ENCODE measurements at places on chromosomes 5 and 9.

DNA sequence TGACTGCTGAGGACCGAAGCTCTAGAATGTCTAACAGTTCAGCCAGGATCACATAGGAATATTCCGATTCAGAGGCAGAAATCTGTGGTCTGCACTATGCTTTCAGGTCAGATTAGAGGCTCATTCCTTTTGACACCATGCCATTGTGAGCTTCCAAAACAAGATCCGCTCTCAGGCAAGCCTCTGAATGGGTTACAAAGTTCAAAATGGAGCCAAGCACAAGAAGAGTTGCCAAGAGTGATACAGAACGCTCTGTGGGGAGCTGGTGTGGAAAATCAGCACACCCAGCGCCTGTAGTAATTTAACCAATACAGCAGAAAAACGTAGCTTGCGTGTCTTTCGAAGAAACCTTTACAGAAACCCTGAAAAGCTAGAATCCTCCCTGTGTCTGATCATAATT, 33.3 kb upstream of the FAT2 start:
- DNase-seq = no peak

- no peak for DNase-seq
These were observed 12.5 kb downstream of the GLIS3 start for GRCh38 chr9:4287386-4287785.

GRCh38 chr9:94657021-94657725, 17.9 kb upstream of the FBP1 start:
- DNase-seq = no peak

DNA sequence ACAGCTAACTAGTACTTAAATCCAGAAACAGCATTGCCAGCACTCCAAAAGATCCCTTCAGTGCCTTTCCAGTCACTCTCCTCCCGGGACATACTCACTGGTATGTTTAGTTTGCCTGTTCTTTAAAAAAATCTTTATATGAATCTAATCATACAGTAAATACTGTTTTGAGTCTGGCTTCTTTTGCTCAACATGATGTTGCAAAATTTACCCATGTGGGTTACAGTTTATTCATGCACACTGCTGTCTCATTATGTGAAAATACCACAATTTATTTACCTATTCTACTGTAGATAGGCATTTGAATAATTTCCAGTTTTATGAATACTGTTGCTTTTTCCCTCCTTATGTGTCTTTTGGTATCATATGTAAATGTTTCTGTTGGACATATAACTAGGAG, 13.5 kb downstream of the NDFIP1 start:
- DNase-seq = no peak

- DNase-seq = no peak
These were observed 165.3 kb upstream of the GAS1 start for GRCh38 chr9:87112656-87113055.

GRCh38 chr9:34629491-34629808, 584 bp upstream of the ARID3C start:
- no peak for DNase-seq

GRCh38 chr5:32223972-32224609, 50.0 kb upstream of the GOLPH3 start:
- DNase-seq = no peak

DNA sequence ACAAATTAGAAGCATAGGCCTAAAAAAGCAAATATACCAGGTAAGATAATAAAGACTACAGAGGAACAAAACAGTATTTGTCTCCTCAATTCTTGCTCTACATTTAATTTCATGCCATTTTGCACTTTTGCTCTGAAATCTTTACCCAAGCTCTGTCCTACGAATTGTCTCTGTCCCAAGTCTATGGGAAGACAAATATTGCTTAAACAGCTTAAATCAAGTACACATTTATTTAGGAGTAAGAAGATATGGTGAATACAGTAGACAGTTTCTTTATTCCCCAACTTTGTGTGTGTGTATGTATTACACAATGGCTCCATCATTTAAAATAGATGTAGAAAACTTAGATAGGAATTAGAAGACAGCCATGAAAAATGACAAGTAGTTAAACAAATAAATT, 163.5 kb upstream of the POU5F2 start:
- DNase-seq = no peak

- DNase-seq = peak; percentile 21
These were observed 48.8 kb downstream of the FANCC start for GRCh38 chr9:95268681-95269080.

DNA sequence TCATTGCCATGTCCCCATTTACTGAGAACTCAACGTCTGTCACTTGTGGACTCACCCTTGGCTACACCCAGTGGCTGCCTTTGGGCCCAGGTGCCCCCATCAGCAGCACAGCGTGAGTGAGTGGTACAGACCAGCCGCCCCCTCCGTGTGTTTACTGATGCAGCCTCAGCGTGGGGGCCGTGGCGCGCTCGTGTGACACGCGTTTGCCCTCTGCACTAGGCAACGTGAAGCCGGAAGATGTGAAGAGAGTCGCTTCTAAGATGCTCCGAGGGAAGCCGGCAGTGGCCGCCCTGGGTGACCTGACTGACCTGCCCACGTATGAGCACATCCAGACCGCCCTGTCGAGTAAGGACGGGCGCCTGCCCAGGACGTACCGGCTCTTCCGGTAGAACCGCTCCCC, 12.4 kb downstream of the PMPCA start:
- no peak for DNase-seq

- DNase-seq = peak; percentile 53
These were observed 198.7 kb upstream of the C9orf72 start for GRCh38 chr9:27771803-27772545.

DNA sequence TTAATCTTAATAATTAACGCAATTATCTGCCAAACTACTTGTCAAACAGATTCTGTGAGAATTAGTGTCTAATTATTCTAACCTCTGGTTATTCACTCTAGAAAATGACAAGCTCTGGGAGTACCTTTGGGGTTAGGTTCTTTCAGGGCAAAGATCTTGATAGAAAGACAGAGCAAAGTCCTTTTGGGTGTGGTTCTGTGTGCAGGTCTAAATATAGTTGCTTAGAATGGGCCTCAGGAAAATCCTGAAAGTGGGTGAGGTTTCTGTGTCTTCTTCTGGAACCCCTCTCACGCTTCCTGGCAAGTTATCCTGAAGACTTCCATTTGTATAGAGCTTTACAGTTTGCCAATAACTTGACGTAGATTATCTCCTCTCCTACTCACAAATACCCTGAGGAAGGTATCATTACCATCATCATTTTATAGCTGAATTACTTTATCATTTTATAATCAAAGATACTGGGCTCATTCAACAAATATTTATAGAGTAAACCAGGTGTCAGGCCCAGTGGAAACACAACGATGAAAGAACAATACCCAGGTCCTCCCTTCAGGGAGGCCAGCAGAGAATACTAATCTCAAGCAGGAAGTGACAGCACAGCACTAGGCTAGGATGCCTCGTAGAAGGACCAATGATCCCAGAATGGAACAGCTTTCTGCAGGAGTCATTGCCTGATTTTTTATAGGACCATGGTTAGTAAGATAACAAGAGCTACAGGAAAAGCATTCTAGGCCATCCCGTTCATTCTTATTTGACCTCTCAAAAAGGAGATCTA, 27.6 kb upstream of the LHFPL2 start:
- DNase-seq = no peak

- DNase-seq = no peak
These were observed at the start of gene ERBIN for GRCh38 chr5:65926276-65926783. Gene ERBIN (plus strand): TSS chr5:65926575. CDS start chr5:65992719, 66,144 bp downstream.

- no peak for DNase-seq
These were observed 41.3 kb downstream of the CAVIN4 start for GRCh38 chr9:100619194-100619593.

- DNase-seq = no peak
These were observed 234.2 kb downstream of the MCTP1 start for GRCh38 chr5:95050708-95051107.

DNA sequence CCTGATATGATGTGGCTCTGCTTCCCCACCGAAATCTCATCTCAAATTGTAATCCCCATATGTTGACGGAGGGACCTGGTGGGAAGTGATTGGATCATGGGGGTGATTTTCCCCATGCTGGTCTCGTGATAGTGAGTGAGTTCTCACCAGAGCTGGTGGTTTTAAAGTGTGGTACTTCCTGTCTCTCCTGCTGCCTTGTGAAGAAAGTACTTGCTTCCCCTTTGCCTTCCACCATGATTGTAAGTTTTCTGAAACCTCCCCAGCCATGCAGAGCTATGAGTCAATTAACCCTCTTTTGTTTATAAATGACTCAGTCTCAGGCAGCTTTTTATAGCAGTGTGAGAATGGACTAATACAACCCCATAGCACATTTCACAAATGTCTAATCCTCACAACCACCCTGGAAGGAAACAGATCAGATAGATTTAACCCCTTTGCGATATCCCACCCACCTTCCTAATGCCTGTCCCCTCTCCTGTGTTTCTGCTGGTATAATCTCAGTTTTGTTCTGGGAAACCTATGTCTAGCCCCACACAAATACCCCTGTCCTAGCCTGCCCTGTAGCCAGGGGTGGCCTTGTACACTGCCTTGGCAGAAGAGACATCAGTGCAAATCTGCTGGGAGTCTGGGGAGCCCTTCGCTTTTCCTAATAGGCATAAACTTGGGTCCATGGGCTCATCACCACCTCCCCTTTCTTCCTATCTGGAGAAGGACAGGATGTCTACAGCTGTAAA, 157.0 kb upstream of the RAI14 start:
- no peak for DNase-seq

DNA sequence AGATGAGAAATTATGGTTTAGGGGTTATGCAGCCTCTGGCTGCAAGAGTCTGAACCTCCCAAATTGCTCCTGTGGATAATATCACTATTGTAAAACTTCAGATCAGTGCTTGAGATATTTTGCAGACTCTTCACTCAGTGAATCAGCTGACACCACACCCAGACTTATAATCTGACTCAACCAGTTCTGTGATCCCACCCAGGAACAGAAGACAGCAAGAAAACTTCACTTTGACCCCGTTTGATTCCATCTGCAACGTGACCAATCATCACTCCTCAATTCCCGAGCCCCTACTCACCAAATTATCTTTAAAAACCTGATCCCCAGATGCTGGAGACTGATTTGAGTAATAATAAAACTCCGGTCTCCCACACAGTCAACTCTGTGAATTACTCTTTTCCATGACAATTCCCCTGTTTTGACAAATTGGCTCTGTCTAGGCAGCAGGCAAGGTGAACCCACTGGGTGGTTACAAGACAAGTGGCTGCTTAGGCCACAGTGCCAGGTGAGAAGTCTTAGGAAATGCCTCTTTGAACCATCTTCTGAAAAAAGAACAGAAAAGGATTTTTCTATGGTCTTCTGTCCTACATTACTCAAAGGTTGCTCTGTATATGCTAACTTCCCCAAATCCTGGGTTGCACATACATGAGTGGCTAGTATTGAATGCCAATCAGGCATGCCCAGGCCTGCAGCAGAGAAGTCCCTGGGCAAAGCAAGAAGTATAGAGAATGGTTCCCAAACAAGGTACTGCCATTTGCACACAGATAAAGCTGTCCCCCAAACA, 588.0 kb downstream of the PRELID2 start:
- DNase-seq = no peak

DNA sequence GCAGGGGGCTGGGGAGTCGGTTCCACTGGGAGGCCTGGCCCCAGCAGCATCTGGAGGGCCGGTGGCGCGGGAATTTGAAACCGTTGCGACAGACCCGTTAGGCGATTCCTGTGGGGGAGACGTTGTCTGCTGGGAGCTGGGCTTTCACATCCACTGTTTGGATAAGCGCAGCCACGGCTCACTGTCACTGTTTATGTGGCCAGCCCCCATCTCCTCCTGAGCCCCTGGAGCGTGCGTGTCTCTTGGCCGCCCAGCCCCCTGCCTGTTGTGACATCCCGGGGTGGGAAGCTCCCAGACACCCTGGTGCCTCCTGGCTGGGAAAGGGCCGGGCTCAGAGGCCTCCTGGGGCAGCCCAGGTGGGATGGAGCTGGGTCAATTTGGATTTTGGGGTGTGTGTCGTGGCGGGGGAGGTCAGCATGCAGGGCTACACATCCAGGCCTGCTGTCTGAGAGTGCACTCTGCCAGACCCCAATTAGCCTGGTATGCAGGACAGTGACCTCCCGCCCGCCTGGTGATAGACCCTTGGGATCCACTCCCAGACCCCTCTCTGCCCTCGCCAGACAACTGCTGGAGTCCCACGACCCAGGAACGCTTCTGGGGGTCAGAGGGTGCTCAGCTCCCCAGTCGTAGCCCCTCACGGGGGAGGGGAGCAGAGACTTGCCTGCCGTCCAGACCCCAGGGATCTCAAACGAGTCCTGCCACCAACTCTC, 62.0 kb upstream of the RNU6ATAC start:
- no peak for DNase-seq

- DNase-seq = no peak
These were observed 221.4 kb downstream of the NR3C1 start for GRCh38 chr5:143182106-143182505.

- no peak for DNase-seq
These were observed 303.7 kb downstream of the CCDC171 start for GRCh38 chr9:15856591-15856990.

- no peak for DNase-seq
These were observed 21.1 kb downstream of the ORM2 start for GRCh38 chr9:114350636-114351401.

DNA sequence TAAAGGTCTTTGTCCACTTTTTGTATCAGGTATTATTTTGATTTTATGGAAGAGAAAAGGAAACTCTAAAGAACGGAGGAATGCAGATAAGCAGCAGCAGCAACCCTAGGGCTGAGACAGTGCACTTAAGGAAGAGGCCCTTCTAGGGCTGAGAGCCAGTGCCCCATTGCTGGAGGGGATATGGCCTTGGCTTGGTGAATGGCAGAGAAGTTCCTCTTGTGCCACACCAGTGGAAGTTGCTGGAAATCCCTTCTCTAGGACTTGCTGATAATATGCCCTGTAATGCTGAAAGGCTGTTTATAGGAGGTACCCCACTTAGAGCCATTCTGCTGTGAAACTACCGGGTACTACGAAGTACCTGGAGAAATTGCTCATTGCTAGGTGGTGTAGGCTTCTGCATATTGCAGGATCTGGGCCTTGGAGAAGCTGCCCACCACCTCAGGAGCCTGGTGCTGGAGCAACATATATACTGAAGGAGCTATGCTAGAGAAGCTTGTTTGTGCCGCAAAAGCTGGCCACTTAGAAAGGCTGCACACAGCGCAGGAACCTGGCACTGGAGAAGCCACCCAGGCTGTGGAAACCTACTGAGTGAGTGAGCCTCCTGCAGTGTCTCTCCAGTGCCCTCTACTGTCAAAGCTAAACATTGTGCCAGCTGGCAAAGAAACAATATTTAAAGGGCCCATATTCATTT, 9.6 kb upstream of the UBTD2 start:
- peak; percentile 31 for DNase-seq

DNA sequence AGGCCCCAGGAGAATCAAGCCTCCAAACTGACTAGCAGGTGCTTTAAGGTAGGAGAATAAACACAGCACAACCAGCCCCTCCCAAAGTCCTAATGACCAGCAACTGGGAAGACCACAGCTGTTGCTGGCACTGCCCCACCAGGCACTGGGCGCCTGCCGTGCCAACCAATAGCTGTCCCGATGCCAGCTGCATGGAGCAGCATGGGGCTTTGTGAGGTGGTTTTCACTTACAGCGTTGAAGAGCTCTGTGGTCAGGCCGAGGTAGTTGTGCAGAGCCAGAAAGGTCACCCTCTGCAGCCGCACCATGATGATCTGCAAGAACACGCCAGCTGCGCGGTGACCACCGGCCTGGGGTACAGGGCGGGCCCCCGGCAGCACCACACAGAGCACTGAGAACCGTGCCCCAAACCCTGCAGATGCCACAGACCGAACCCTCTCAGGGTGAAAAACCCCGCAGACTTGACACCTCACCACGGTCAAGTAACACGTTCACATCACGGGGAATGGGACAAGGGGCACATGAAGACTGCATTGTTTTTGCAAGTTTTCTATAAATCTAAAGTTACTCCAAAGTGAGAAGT, 28.7 kb downstream of the PNPLA7 start:
- DNase-seq = no peak
